Trophoblast cell (in vitro differentiated cells and primary cell): ENCODE measurements at places on chromosomes 5 and 9.

GRCh38 chr5:59835800-59836199 is 57.7 kb downstream of the PDE4D start:
- H3K27ac ChIP-seq = no peak overlapping the region
- no peak for DNase-seq
- no peaks in the 10 kb centered on the region for H3K27me3 ChIP-seq
- no peaks in the 10 kb centered on the region for H3K36me3 ChIP-seq

DNA sequence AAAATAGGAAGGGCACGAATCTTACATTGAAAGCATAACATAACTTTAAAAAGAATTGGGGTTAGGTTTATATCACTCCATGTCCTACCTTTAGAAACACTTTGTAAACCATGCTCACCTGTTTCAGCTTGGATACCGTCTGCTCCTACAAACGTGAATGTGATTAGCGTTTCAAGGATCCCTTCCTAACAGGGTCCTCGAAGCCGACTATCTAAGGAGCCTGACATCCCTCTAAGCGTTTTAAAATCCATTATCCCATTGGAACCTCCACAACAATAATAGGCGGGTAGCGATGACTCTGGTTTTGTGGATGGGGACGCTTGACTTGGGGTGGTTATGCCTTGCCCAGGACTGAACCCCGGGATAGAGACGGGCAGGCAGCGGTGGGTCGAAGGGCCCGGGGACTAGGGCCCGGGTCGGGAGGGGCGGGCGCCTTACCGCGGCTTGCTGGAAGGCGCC is 937 bp downstream of the SVEP1 start:
- H3K27me3 ChIP-seq = no peaks in the 10 kb centered on the region
- DNase-seq = no peak
- no peaks in the 10 kb centered on the region for H3K36me3 ChIP-seq
- peak overlapping the region; percentile 92 for H3K27ac ChIP-seq
- H3K4me3 ChIP-seq = peak overlapping the region; percentile 96
- H3K4me1 ChIP-seq = peaks cover 5% of the 10 kb centered on the region

- peak overlapping the region; percentile 87 for H3K4me3 ChIP-seq
- H3K36me3 ChIP-seq = no peaks in the 10 kb centered on the region
- H3K4me1 ChIP-seq = no peaks in the 10 kb centered on the region
Observed at GRCh38 chr9:21560281-21560745, 78.2 kb upstream of the IFNE start.

DNA sequence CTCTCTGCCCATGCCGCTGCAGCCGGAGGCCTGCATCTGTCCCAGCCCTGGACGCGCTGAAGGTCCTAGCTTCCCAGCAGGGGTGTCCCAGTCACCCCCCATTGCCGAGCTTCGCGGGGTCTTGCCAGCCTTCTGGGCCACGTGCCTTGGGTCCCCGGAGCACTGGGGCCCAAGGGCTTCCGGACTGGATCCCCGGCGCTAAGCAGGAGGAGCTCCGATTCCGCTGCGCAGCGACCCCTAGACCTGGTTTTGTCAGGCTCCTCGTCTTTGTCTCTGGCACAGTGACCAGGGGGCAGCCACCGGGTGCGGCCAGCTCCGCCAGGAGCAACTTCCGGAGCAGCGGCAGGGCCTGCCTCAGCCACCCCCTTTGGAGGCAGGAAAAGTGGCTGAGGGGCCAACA is 3.3 kb upstream of the IRX1 start:
- no peak for DNase-seq
- H3K4me3 ChIP-seq = no peak overlapping the region
- peaks cover 72% of the 10 kb centered on the region for H3K27me3 ChIP-seq
- H3K36me3 ChIP-seq = no peaks in the 10 kb centered on the region

- DNase-seq = no peak
- no peaks in the 10 kb centered on the region for H3K4me1 ChIP-seq
- H3K27ac ChIP-seq = no peak overlapping the region
- H3K4me3 ChIP-seq = no peak overlapping the region
- H3K27me3 ChIP-seq = no peaks in the 10 kb centered on the region
- no peaks in the 10 kb centered on the region for H3K36me3 ChIP-seq
Observed at GRCh38 chr5:157978061-157978460, 119.1 kb upstream of the CLINT1 start.

DNA sequence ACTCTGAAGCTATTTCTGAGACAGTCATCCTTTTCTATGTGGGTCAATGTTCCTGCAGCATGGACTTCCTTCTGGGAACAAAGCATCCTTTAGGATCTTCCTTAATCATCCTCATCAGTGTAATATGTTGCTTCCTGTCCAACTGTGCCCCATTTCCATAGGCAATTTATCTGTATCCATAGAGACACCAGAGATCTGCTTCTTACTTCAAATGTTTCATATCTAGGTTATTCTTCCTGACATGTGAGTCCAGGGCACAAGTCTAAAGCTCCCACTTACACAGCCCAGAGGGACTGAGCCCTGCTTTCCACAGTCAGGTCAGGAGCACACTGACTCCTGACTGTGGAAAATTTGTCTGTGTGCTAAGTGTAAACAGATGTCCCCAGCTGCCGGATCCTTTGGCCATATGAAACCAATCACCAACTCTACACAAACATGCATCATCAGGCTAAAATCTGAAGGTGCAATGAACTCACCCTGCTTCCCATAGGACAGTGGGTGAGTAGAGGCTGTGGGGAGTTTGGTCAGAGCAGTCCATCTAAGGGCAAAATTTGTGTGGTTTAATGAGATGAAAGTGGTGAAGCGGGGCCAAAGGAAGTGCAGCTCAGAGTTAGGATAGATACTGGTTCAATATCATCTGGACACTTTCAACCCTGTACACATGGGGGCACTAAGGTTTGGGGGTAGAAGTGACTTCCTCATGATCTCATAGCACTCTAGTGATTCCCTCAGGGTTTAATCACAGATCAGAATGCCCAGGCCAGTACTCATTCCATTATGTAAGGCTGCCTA is 85.2 kb upstream of the TNC start:
- H3K27ac ChIP-seq = no peak overlapping the region
- no peak overlapping the region for H3K4me3 ChIP-seq
- H3K4me1 ChIP-seq = peaks cover 6% of the 10 kb centered on the region
- no peaks in the 10 kb centered on the region for H3K27me3 ChIP-seq
- no peak for DNase-seq
- no peaks in the 10 kb centered on the region for H3K36me3 ChIP-seq

GRCh38 chr5:131200560-131200959 is 29.8 kb downstream of the LYRM7 start:
- no peak overlapping the region for H3K27ac ChIP-seq
- H3K4me1 ChIP-seq = no peaks in the 10 kb centered on the region

- no peak overlapping the region for H3K27ac ChIP-seq
- no peaks in the 10 kb centered on the region for H3K4me1 ChIP-seq
- DNase-seq = no peak
- H3K4me3 ChIP-seq = no peak overlapping the region
- no peaks in the 10 kb centered on the region for H3K36me3 ChIP-seq
Observed at GRCh38 chr9:73260506-73260905, 108.8 kb downstream of the ANXA1 start.

DNA sequence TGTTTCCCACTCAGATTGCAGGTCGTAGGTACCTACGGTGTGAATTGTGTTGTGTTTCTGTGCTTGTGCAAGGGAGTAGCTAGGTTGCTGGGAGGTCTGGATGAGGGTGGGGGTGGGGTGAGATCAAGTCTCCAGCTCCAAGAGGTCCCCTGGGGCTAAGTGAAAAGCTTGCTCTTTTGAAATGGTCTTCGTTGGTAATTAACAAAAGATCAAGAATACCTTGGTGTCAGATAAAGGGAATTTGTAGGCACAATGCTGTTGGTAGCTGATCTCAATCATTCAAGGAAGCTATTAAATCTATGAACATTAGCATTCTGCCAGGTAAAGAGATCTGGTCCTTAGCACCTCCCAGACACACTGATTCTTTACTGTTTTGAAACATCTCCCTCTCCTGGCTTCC is 928 bp upstream of the PCDHGC4 start:
- no peaks in the 10 kb centered on the region for H3K27me3 ChIP-seq
- DNase-seq = no peak
- peaks cover 19% of the 10 kb centered on the region for H3K4me1 ChIP-seq
- H3K36me3 ChIP-seq = peaks cover 26% of the 10 kb centered on the region

GRCh38 chr5:16178745-16179372 is 732 bp downstream of the MARCHF11 start:
- DNase-seq = peak; percentile 58
- no peak overlapping the region for H3K27ac ChIP-seq
- H3K36me3 ChIP-seq = no peaks in the 10 kb centered on the region
- H3K4me1 ChIP-seq = peaks cover 6% of the 10 kb centered on the region
- peaks cover 18% of the 10 kb centered on the region for H3K27me3 ChIP-seq
- peak overlapping the region; percentile 77 for H3K4me3 ChIP-seq

DNA sequence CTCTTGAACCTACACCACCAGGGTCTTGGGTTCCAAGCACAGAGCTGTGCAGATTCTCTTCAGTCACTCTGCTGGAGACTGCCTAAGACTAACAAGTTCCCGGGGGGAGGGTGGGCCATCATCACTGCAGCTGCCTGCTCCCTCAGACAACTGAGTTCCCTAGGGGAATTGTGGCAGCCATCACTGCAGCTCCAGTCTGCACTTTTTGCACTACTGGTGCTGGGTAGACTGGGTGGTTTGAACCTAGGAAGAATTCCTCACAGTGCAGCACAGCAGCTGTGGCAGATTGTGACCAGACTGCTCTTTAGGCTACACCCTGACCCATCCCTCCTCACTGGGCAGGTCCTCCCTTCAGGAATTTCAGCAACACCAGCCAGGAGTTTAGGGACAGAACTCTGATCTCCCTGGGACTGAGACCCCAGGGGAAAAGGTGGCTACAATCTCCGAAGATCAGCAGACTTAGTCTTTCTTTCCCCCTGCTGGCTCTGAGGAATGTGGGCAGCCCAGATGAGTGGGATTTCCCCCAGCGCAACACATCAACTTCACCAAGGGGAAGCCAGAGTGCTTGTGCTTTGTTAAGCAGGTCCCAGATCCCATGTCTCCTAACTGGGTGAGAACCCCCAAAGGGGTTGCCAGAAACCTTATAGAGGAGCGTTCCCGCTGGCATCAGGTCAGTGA is 30.9 kb upstream of the RGMB start:
- H3K4me1 ChIP-seq = peaks cover 9% of the 10 kb centered on the region
- H3K27ac ChIP-seq = no peak overlapping the region
- no peaks in the 10 kb centered on the region for H3K27me3 ChIP-seq
- no peak for DNase-seq

DNA sequence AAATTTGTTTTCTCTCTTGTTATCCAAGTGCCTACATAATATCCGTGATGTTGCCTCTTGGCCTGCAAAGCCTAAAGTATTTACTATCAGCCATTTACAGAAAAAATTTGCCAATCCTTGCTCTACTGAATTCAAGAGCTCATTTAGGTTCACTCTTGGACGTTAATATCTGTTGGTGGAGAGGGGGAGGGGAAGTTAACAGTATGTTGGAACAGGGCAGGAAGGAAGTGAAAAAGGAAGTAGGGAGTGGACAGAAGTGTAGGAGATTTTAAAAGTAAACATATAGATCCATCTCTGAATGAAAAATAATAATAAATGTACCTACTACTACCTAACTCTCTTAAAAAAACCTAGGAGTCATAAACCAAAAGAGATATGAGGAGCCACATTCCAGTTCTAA is 32.8 kb downstream of the ZNF608 start:
- H3K4me1 ChIP-seq = peaks cover 4% of the 10 kb centered on the region
- H3K27ac ChIP-seq = no peak overlapping the region
- no peak for DNase-seq
